ENCODE measurements at places on chromosomes 7 and 10.

DNA sequence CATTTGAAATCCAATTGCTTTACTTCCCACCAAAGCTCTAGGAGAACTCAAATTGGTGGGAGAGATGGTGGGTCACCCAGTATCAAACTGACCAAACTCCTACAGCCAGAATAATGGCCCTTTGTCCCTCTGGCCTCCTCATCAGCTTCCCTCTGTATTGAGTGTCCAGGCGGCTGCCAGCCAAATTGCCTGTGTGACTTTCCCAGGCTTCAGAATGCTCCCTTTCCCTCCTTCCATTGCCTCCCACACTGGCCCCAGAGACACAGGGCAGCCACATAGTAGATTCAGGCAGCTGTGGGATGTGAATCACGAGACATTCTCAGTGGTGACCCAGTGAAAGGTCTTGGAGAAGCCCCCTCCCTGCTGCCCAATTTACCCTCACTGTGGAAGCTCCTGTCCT is 12.7 kb upstream of the VDAC2 start:
- DNase-seq: no peak

DNA sequence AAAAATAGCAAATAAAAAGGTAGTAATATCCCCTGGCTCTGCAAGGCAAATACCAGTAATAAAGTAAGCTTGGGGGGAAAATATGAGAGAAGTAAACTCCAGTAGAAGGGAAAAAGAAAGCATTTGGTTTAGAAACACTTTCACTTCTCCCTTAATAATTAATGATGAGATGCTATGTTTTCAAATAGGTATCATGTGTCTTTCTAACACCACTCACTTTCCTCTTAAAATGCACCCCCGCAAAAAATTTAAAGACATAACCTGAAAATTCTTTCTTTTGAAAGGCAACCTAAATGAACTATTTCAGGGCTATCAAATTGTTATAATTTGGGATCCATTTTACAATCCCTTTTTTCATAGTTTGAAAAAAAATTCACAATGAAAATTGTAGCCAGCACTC is 240.3 kb downstream of the SNX10 start:
- DNase-seq: no peak

DNA sequence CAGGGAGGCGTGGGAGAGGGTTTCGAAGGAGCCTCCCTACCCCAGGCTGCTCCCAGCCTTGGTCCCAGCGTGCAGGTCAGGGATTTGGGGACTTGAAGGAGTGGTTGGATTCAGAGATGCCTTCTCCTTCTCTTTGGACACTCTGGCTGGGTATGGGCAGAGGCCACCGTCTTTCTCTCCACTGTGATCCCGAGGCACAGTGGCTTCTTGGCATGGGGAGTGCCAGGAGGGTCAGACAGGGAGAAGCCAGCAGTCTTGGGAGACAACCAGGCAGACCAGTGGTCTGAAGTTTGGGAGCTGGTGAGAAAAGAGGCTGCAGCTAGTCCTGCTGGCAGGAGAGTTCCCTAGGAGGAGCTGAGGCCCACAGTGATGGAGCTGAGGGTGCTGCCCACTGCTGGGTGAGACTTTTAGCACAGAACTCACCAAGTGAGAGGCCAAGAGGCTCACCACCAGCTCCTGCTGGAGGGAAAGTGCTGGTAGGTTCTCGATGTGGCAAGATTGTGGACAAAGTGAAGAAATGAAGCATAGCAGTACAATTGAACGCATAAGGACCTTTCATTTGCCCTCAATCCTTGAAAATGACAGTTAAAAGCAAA is 35.2 kb upstream of the WDFY4 start:
- peak; percentile 20 for DNase-seq

GRCh38 chr10:103667356-103667755 is 173.9 kb downstream of the NEURL1 start:
- peak; percentile 69 for DNase-seq

DNA sequence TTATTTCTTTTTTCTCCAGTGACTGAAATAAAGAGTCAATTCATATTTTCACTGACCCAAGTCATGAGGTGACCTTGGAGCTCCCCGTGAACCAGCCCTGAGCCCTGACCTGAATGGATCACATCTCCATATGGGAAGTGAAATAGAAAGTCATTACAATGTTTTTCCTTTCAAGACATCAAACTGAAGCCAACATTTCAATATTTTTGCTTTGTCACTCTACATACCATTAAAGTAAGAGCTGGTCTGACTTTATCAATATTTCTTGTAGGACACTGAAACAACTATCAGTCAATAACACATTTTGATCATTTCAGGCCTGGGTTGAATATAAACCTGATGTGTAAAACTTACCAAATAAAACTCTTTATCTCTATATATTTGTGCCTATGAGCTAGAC is 249.8 kb upstream of the PHF14 start:
- no peak for DNase-seq

GRCh38 chr7:98286701-98287485 is 5.4 kb downstream of the BRI3 start:
- no peak for DNase-seq

GRCh38 chr10:50577681-50578350 is 45.9 kb downstream of the SGMS1 start:
- peak; percentile 38 for DNase-seq

- peak; percentile 74 for DNase-seq
Measured at GRCh38 chr7:42143711-42144600, 93.1 kb downstream of the GLI3 start.

- no peak for DNase-seq
Measured at GRCh38 chr7:116802144-116802745, 60.1 kb upstream of the CAPZA2 start.

DNA sequence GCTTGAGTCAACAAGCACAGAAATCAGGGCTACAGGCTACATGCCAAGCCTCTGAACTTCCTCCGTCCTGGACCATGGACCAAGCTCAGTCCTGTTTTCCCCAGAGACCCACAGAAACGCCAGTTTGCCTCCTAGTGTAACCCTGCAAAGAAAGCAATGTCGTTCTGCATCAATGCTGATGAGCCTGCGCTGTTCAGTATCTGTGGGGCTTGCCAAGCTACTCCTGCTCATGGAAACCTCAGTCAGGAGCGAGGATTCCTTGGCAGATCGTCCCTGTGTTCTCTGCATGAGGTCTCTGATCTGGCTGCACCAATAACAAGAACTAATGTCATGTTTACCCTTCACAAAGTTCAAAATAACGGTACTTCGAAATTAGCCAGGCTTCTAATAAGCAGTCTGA is 495.5 kb upstream of the C7orf33 start:
- no peak for DNase-seq

DNA sequence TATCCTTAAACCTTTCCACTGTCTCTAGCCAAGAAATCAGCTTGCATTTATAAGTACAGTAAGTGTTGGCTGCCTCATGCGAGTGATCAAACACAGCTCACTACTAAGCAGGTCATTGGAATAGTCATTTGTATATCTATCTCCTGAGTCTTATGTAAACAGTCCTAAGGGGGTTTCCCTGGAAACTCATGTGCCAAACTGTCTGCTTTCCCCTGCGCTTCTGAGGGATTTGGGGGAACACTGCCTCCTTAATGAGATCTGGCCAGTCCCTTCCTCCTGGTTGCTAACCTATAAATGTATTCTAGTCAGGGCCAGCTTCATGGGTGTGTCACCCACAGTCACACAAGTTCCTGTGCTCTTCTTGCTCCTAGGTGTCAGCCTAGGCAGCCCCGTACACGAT is 133.1 kb downstream of the CD36 start:
- peak; percentile 36 for DNase-seq

- no peak for DNase-seq
Measured at GRCh38 chr7:123054357-123055133, 59.0 kb upstream of the TAS2R16 start.

DNA sequence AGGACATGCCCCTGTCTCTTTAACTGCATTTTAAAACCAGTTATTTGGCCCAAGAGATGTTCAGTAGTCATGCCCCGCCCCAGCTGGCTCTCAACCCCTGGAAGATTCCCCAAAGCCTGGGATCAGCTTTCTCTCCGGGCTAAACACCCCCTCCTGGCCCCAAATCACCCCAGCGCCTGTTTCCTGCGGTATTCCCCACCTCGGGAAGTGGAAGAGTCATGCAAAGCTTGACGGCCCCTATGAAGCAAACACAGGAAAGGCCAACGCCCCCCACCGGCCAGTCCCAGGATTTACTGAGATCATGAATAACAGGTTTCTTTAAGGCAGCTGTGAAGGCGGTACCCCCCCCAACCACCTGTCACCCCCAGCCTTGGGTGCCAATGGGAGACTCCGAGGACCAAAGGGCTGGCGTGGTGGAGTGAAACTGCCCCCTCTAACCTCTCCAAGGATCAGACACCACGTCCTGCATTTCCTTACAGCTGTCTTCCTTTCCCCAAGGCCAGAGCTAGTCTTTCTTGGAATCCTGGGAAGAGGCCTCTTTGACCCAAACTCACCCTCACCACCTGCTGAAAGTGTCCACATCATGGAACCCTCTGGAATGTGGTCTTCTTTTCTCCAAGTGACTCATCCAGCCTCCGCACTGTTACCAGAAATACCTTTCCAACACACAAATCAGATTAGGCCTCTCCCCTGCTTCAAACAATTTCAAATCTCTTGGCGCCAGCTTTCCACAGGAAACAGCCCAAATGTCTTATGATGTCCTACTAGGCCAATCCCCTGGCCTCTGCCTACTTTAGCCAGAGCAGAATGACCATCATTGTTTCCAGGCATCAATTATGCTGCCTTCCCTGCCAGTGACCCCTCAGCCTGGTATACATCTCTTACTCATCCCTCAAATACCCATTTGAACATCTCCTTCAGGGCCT is 301.5 kb downstream of the ZEB1 start:
- peak; percentile 94 for DNase-seq

GRCh38 chr10:91471602-91472001 is 61.5 kb downstream of the HECTD2 start:
- DNase-seq: no peak

DNA sequence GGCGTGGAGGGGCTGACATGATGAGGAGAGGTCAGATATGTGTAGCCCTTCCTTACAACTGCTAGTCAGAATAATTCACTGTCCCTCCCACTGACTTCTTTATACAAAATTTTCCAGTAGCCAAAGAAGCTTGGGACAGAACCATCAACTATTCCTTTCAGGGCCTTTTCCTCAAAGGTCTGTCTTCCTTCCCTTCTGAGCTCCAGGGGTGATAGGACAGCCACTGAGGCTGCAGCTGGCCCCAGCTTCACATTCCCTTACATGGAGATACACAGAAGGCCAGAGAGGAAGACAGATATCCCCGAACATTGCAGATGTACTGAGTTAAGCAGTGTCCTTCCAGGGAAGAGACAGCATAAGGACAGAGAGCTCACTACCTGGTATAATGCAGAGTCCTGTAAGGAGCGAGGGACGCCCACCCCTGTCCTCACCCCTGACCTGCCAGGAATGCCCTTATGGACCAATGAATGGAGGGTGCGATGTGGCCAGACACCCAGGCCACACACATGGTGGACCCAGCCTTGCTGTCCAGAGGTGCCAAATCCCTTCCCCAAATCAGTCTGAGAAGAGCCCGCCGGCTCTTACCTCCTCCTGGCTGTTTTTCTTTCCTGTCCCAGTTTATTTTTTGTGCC is 754.7 kb downstream of the GRID1 start:
- DNase-seq: no peak

GRCh38 chr7:88169717-88170320 is 50.0 kb downstream of the SRI start:
- DNase-seq: peak; percentile 29

- no peak for DNase-seq
Measured at GRCh38 chr7:135269921-135270320, 36.3 kb downstream of the STRA8 start.

- peak; percentile 64 for DNase-seq
Measured at GRCh38 chr10:3813986-3814837, 29.2 kb upstream of the KLF6 start.
